ENCODE measurements at places on chromosomes 12 and 14. TPM values are rescaled to one million over a fixed set of nuclear protein-coding genes. Genes with fewer than 3 reads are reported as not detected.

GLS2 gene
- 0.99 TPM for total RNA-seq

MYH6 gene
- under 0.01 TPM for total RNA-seq

- H3K27me3 ChIP-seq: peaks cover 8% of the 10 kb centered on the region
- no peaks in the 10 kb centered on the region for H3K36me3 ChIP-seq
- DNase-seq: no peak
- no peak overlapping the region for H3K27ac ChIP-seq
- H3K4me3 ChIP-seq: no peak overlapping the region
These were observed 62.7 kb upstream of the FBRSL1 start for GRCh38 chr12:132427174-132427768.

SMIM41 gene
- total RNA-seq: 26.6 TPM

- no peak for DNase-seq
- no peaks in the 10 kb centered on the region for H3K27me3 ChIP-seq
- H3K36me3 ChIP-seq: no peaks in the 10 kb centered on the region
- H3K4me1 ChIP-seq: no peaks in the 10 kb centered on the region
These were observed 379.6 kb downstream of the FLRT2 start for GRCh38 chr14:85909581-85909980.

DNA sequence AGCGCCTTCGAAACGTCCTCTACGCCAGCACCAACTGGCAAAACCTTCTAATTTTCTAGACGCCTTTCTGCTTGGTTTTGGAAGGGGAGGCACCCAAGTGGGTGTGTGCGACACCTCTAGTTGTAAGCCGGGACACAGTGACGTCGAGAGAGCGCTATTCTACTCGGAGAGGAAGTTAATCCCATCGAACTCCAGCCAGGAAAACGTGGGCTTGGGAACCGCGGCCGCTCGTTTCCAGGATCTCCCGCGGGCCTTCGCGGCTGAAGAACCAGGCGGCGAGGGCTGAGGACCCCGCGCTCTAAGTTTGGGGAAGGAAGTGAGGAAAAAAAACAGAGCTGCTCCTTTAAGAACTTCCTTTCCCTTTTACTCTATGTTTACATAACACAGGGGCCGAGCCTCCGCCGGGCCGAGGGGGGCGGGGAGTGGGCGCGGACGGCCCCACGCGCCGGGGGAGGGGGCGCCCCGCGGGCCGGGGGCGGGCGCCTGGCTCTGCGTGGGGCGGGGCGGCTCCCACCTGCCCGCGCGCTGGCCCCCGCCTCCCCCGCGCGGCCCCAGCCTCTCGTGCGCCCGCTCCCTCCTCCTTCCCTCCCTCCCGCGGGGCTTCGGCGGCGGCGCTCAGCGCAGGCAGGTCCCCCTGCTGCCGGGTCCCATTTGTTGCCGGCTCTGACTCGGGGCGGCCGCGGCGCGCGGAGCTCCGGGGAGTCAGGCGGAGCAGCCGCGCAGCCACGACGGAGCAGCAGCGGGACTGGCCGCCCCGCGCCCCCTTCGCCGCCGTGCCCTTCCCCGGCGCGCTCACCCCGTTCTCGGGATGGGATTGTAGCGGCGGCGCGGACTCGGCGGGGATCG, at the start of gene PELI2:
Gene PELI2, plus strand, starts transcription at position 647 of the 846 bp plus-strand sequence. CDS start 250 bp downstream, outside the sequence.
- H3K36me3 ChIP-seq: no peaks in the 10 kb centered on the region
- no peaks in the 10 kb centered on the region for H3K27me3 ChIP-seq
- peaks cover 25% of the 10 kb centered on the region for H3K4me1 ChIP-seq
- DNase-seq: no peak
- peak within 1 kb of the TSS; percentile 95 for H3K27ac ChIP-seq

KRT86 gene
- total RNA-seq: 0.29 TPM

LTB4R2 gene
- 2.2 TPM for total RNA-seq

KERA gene
- not detected for total RNA-seq

OR4N2 gene
- not detected for total RNA-seq

DNA sequence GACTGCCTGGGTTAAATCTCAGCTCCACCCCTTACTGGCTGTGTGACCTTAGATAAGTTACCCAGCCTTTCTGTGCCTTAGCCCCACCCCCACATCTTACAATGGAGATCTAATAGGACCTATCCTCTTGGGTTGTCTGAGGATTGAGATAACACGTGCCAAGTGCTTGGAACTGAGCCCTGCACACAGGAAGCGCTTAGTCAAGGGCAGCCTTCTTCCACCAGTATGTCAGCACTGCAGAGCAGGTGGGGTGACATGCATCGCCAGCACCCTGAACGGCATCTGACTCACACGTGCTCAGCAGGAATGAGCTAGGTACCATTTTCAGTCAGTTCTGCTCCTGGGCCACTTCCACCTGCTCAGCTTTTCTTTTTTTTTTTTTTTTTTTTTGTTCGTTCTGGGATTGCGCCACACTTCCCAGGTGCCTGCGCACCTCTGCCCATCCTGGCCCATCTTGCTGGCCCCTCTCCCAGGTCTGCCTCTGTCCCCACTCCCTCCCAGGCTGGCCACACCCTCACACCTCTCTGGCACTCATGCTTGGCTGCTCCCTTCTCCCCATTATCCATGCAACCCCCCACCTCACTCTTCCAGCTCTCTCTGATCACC, 19.6 kb downstream of the LGMN start:
- H3K36me3 ChIP-seq: peaks cover 14% of the 10 kb centered on the region
- H3K4me3 ChIP-seq: no peak overlapping the region
- no peak overlapping the region for H3K27ac ChIP-seq
- DNase-seq: no peak
- no peaks in the 10 kb centered on the region for H3K27me3 ChIP-seq

SERPINA3 gene
- 71.8 TPM for total RNA-seq

DNA sequence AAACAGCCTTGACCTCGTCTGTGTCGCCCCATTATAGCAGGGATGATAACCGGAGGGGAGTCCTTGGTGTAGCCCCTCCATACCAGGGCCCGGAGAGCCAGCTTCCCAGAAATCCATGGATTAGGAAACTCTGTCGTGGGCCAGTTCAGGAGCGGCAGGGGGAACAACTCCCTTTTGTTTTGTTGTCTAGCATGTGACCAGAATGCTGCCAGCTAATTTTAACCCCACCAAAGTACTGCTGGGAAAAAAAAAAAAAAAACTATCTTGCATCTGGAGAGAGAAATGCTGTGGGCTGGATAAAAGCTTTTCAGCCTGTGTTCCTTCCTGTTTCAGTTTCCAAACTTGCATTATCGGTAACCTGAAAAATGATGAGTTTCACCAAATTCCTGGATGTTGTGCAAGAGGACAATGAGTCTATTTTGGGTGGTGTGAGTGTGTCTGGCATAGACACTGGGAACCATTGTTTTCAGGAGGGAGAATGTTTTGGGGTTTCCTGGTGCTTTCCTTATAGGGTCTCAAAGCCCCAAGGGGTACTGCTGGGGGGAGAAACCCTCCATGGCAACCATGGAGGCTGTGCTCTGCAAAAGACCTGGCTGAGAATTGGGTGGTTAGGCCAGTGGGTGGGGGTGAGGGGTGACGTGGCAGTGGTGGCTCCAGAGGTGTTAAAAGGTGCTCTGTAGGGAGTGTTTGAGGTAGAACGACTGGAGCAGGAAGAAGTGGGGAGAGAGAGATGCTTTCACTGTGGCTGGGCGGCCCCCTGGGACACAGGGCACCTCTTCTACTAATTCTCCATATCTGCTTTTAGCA, 14.9 kb upstream of the IRF2BPL start:
- DNase-seq: no peak
- peak overlapping the region; percentile 24 for H3K4me3 ChIP-seq
- H3K27ac ChIP-seq: peak overlapping the region; percentile 100
- no peaks in the 10 kb centered on the region for H3K27me3 ChIP-seq
- H3K4me1 ChIP-seq: peaks cover 82% of the 10 kb centered on the region

DNA sequence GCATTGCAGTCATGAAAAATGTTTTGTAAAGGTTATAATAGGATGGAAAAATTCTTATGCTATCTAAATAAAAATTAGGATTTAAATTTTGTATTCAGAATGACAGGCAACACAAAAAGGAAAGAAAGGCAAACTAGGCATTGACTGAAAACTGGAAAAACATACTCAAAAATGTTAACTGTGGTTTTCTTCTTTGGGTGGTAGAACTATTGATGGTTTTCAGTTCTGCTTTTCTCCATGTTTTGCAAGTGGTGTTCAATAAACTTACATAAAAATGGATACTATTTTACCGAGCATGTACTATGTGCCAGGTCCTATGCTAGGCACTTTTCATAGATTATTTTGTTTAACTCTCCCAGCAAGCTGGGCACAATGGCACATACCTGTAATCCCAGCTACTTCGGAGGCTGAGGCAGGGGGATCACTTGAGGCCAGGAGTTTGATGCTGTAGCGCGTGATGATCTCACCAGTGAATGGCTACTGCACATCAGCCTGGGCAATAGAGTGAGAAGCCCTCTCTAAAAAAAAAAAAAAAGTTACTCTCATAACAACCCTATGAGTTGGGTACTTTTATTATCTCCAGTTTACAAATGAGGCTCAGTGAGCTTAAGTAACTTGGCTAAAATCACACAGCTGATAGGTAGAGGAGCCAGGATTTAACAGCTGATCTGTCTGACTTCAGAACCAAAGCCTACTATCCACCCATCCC, 26.3 kb upstream of the TCP11L2 start:
- H3K27me3 ChIP-seq: no peaks in the 10 kb centered on the region
- no peaks in the 10 kb centered on the region for H3K4me1 ChIP-seq
- no peak overlapping the region for H3K27ac ChIP-seq
- H3K4me3 ChIP-seq: no peak overlapping the region
- DNase-seq: peak; percentile 31

- no peak for DNase-seq
- H3K4me3 ChIP-seq: no peak overlapping the region
- no peaks in the 10 kb centered on the region for H3K4me1 ChIP-seq
- H3K36me3 ChIP-seq: no peaks in the 10 kb centered on the region
These were observed 465.2 kb downstream of the LRIG3 start for GRCh38 chr12:58455136-58455535.

Measured in esophagus muscularis mucosa (tissue), 4 donors.